Tongue (tissue), 3 donors: ENCODE measurements at places on chromosomes 16 and 17. TPM values are rescaled to one million over a fixed set of nuclear protein-coding genes. Genes with fewer than 3 reads are reported as not detected.

The TP53TG3E gene
- total RNA-seq, result not detected

DNA sequence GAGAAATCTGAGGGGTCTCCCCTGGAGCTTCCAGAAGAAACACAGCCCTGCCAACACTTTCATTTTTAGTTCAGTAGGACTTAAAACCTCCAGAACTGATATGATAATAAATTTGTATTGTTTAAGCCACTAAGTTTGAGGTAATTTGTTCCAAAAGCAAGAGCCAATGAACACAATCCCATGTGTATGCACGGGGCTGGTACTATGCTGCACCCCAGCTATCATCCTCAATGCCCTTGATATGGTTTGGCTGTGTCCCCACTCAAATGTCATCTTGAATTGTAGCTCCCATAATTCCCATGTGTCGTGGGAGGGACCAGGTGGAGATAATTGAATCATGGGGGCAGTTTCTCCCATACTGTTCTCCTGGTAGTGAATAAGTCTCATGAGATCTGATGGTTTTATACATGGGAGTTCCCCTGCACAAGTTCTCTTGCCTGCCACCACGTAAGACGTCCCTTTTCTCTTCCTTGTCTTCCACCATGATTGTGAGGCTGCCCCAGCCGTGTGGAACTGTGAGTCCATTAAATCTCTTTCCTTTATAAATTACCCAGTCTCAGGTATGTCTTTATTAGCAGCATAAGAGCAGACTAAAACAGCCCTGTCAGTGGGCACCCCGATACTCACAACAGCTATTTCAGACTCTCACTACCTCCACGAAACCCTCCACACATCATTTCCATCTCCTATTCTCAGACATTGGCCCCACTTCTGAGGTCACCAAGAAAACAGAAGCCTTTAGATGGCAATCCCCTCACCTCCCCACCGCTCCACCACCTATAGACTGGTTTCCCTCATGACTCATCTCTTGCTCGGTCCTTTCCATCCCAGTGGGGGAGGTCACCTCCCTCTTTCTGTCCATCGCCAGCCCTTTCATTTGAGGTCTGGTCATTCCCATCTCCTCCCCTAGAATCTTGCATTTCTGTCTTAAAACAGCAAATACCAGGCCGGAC is 8.9 kb upstream of the CACNG1 start:
- no peak for DNase-seq

DNA sequence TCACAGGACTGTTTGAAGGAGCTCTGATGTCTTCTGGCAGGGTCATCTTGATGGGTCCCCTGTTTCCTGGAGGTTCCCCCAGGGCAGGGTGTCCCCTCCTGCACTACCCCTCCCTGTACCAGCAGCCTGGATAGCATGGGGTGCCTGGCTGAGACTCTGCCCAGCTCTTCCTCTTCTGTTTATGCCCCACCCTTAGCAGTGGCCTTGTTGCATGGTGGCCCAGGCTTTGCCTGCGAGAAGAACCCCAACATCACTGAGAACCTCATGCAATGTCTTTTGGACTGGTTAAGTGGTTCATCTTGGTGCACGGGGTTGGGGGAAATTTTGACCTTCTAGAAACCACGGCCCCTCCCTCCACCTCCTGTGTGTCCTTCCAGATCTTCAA is 121.8 kb downstream of the IRX3 start:
- DNase-seq, result no peak

The RAB37 gene
- 1.9 TPM for total RNA-seq

- peak; percentile 94 for DNase-seq
These were observed 1.3 kb downstream of the MAZ start for GRCh38 chr16:29807426-29808218.

The CCDC40 gene
- total RNA-seq, result 4.5 TPM

The HSD17B1 gene
- 0.21 TPM for total RNA-seq
